Activated CD4-positive, alpha-beta T cell treated with anti-CD3 and anti-CD28 coated beads for 36 hours (primary cell): ENCODE measurements at places on chromosomes 5 and 9.

DNA sequence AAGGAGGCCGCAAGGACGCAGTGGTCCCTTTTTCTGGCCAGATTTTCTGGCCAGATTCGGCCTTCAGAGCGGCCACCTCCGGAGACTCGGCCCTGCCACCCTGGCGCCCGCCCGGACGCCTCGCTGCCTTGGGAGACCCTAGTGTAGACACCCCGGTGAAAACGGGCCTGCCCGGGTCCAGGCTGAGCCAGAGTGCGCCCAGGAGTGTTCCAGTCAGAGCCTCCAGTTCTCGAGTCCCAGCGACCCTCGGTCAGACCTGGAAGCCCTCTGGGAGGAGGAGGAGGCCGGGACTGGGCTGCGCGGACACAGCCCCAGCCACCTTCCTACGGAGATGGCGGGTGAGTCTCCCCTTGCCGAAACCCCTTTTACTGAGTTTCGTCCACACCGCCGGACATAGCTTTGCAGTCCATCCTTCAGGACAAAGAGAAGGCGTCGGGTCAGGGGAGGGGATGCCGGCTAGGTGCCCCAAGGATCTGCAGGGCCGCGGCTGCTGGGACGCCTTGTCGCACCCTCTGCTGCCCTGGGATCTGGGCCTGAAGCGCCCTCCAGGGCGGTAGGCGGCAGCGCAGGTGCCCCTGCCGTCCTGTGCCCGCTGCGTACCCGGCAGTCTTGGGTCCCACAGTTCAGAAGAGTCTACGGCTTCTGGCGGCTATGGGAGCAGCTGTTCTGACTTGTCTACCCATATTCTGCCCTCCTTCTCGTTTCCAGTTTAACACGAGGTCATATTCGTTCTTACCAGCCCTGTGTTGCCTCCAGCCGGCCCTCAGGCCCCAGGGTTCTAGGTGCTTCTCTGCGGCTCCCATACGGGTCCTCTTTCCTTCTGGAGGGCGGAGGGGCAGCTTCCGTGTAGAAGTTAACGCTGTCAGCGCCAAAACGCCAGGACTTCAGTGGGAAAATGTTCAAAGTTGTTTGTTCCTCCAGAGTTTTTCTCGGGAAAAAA is 1771.7 kb upstream of the CDH9 start:
- no peak for DNase-seq

DNA sequence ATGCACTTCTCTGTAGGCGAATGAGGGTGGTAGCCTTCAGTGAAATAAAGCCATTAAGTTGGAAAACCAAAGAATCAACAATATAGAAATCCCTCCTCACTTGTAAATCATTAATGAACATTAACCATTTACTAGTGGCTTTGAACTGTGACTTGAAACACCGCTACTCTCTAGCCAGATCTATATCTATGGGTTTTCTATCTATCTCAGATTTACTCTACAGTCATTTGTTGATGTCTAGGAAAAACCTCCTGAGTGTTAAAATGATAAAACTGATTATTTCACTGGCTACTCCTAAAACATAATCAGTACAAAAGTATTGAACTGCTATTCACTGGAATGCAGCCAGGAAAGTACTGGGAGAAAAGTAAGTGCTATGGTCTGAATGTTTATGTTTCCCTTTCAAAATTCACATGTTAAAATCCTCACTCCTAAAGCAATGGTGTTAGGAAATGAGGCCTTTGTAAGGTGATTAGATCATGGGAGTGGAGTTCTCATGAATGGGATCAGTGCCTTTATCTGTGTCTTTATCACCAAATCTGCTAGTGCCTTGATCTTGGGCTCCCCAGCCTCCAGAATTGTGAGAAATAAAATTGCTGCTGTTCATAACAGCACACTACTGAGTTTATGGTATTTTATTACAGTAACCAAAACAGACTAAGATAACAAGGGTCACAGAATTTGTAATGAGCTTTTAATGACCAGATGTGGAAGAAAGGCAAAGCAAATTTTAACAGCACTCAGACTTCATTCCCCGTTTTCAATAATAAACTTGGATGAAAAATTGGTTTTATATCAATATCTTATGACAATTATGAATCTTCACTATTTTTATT is 8.6 kb upstream of the OXCT1 start:
- DNase-seq: no peak

GRCh38 chr9:108444400-108445358 is 411.1 kb downstream of the ACTL7B start:
- DNase-seq: no peak

DNA sequence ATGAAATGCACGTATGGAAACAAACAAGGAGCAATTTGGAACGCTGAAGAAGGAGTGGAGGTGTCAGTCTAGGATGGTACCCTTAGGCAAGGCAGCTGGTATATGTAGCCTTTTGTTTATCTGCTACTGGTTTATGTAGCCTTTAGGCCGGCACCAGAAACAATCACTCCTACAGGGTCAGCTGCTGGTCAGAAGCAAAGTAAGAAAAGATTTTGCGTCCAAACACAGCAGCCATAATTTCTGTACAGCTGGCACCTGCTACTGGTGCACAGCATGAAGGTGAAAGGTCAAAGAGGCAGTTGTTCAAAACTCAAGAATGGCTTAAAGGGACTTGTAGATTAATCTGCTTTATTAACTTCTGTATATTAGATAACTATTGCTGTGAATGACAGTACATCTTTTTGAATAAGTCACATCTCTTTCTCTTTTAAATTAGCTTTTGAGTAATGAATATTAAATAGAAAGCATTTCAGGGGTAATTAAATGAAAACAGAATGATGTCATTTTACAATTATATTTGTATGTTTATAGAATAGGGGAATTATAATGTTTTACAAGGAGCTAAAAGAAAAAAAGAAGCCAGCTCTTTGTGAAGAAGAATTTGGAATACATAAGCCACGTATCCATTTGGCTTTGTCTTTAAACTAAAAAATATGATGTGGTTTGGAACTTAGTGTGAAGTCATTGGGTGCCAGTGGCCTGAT is 33.1 kb upstream of the TLX3 start:
- DNase-seq: no peak

- peak; percentile 76 for DNase-seq
These were observed 88.1 kb downstream of the KCNN2 start for GRCh38 chr5:114449860-114450421.
